Activated CD4-positive, alpha-beta T cell treated with anti-CD3 and anti-CD28 coated beads, Interleukin-2, amount 50 U/mL, for 48 hours (primary cell): ENCODE measurements at places on chromosomes 11 and 22.

DNA sequence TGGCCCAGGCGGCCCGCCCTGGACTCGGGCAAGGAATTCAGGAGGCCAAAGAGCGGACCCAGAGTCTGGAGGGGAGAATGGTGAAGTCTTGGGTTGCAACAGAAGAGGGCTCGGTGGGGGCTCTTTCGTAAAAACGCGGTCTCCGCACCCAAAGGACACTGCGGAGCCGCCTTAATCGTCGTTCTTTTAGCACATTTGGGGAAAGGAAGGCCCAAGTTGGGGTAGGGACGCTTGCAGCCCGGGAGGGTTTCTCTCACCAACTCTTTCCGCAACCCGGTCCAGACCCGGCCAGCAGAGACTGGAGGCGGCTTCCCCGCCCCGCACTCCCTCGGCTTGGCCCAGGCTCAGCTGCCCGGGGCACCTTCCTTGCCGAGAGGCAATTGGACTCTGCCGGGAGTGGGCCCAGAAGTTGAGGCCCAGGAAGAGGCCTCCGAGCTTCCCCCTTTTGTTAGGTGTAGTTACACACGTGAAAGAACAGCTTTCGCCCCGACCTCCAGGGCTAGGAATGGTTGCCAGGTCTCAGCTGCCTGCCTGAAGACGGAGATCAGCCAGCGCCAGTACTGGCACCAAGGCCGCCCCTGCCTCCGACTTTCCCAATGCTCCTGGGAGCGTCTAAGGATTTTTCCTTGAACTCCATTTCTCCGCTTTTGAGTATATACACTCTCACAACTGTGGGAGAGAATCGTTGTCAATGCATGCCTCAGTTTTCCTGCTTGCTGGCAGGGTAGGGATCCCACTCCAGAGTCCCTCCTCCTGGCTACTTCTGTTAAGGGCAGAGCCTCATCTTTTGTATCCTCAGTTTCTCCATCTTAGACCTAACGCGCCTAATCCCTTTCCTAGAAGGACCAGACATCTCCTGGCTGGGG, 3.7 kb downstream of the ALX4 start:
- DNase-seq = no peak

DNA sequence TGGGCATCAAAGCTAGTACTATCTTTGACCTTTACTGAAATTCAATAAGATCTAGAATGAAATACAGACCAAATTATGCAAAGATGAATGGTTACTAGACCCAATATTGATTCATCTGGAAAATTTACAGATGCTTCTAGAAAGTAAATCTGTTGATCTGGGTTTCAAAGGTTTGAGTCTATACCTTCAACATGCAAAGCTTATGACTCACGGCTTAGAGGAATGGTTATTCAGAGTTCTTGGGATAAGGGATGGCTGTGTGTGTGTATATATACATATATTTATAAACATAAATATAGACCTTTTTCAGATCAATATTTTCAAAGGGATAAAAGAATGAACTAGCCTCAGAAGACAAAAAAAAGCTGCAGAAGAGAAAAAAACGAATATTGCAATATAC, 1.3 kb downstream of the SPTY2D1 start:
- no peak for DNase-seq

DNA sequence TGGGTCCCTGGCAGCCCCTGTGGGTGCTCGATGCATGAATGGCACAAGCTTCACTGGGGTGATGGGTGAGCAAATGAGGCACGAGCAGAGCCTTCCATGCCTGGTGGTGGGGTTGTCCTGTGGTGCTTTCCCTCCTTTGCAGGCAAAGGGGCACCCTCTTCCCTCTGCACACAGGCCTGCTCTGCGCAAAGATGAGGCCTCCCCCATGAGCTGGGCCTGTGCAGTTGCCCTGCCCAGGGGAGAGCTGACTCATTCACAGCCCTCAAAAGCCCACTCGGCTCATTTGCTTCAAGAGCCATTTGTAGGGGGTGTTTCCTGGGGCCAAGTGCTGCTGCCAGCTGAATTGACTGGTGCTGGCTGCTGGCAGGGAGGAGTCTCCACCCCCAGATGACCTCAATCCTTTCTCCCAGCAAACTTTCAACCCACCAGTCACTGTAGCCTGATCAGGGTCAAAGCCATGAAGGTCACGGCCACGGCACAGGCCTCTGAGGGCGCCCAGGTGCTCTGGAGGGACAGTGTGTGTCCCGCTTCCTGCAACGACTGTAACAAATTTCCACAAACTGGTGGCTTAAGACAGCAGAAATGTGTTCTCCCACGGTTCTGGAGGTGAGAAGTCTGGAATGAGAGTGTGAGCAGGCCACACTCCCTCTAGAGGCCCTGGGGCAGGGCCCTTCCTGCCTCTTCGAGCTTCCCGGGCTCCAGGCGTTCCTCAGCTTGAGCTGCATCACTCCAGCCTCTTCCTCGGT, 48.8 kb upstream of the ANO1 start:
- DNase-seq = no peak

DNA sequence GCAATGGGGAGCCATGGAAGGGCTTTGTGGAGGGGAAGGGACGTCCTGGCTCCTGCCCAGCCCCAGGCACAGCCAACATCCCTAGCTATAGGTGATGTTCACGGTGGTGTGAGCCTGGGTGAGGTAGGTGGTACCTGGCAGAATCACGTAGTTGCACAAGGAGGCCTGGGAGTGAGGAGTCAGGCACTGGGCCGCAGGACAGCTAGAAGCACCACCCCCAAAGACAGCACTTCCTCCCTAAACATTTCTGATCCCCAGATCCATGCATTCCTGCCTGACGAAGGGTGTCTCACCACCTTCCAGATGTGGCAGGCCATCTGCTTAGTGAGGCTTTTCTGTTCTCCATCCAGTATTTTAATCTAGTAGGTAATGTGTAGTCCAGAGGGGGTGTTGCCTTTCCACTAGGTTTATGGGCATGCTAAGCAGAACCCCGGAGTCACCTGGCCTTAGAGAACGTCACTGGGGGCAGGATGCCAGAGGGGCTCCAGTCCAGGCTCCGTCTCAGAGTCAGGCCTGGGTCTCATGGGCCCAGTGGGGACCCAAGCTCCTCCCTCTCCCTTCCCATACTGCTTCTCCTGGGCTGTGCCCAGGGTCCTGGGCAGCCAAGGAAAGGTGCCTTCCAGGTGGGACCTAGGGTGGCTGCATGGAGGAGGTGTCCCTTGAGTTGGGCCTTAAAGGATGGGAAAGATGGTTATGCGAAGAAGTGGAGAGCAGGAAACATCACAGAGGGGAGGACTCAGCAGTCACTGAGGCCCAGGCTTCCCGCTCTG, 56.2 kb downstream of the OTOG start:
- DNase-seq = no peak

DNA sequence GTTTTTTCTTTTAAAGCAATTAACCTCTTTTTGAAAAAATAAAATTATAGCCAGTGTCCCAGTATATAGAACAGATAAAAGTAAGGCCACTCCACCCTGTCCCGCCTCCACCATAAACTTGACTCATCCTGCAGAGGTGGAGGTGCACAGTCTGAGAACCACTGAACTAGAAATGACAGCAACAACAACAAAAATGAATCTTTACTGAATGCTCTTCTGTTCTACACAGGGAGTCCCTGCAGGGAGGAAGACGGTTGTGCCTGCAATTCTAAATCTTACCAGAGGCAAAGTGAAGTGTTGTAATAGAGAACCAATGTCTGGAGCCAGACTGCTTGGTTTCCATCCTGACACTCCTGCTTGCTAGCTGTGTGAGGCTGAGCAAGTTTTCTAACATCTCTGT, 162.3 kb downstream of the FBXO7 start:
- DNase-seq = no peak

DNA sequence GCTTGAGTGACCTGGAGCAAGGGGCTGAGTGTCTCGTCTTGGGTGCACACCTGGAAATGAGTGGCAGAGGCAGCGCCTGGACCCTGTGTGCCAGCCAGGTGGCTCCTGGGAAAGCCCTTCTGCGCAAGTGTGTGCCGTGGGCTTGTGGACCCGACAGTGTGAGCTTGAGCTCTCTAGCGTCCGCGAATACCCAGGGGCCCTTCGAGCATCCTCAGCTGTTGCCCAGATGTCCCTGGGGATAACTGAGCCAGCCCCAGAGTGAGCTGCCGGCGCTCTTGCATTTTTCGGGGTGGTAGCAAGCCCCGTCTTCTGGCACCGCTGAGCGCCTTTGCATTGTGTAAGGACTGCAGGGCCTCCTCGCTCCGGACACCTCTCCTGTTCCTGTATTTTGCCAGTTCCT, 399.2 kb downstream of the TBC1D22A start:
- no peak for DNase-seq

- DNase-seq = no peak
Observed at GRCh38 chr11:122963961-122964360, 17.7 kb downstream of the BSX start.

GRCh38 chr11:120907971-120908370, 115.9 kb upstream of the TBCEL start:
- DNase-seq = no peak

- DNase-seq = no peak
Observed at GRCh38 chr11:13098063-13098462, 88.9 kb downstream of the RASSF10 start.

GRCh38 chr11:95135155-95135554, 45.5 kb downstream of the ENDOD1 start:
- no peak for DNase-seq

GRCh38 chr11:131465746-131466145, 95.3 kb downstream of the NTM start:
- no peak for DNase-seq

DNA sequence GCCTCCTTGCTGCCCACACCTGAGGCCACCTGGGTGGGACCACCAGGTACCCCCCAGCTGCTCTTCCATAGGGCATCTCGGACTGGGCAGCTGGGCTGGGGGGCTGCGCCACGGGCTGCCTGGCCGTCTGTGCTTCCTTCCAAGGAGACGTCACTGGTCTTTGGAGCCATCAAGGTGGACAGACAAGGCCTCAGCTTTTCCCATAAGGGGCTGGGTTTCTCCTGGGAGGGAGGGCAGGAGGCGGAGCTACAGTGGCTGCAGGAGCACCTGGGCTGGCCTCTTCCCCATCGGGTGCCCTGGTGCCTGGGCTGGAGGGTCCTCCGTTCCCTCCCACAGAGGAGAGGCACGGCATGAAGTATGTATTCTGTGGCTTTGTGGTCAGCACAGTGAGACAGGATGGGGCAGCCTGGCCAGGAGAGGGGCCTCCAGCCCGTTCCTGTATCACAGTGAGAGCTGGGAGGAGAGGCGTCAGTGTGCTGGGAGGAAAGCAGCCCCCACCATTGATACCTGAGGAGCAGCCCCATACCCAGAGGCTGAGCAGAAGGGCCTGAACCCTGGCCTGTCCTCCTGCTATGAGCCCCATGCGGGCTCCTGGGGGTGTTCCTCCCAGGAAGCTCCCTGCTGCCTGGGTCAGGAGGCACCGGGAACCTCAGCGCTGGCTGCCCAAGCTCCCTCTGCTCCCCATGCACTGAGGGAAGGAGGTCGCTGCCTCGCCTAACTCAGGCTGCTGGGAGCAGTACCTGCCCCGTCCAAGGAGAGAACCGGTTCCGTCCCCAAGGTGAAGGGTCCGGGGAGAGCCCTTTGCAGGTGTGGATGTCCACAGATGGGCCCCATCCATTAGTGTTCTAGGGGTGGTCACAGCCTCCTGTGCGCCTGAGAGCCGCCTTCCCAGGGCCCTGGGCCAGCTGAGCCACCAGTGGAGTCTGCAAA, 1075.0 kb downstream of the BRD1 start:
- DNase-seq = no peak

GRCh38 chr22:19761725-19762567, 1.4 kb downstream of the TBX1 start:
- DNase-seq = no peak

GRCh38 chr11:59247531-59248227, 35.0 kb upstream of the MPEG1 start:
- DNase-seq = no peak

GRCh38 chr11:68436985-68437926, 23.3 kb upstream of the PPP6R3 start:
- DNase-seq = no peak

DNA sequence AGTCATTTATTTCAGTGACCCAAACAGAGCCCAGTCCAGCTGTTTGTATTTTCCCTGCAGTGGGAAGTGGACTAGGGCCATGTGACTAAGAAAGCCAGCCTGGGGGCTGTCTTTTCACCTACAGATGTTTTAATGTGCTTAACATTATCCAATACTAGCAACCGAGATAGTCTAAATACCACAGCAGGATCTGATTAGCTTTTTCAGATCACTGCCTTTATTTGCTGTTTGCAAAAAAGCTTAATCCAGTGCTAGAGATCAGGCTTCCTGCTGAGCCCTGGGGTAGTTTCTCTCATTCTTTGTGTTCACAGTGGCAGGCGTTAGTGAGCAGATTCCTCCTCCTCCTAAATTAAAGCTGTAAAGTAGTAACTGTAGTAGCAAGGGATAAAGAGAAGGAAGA, 35.0 kb downstream of the ZC3H12C start:
- no peak for DNase-seq

DNA sequence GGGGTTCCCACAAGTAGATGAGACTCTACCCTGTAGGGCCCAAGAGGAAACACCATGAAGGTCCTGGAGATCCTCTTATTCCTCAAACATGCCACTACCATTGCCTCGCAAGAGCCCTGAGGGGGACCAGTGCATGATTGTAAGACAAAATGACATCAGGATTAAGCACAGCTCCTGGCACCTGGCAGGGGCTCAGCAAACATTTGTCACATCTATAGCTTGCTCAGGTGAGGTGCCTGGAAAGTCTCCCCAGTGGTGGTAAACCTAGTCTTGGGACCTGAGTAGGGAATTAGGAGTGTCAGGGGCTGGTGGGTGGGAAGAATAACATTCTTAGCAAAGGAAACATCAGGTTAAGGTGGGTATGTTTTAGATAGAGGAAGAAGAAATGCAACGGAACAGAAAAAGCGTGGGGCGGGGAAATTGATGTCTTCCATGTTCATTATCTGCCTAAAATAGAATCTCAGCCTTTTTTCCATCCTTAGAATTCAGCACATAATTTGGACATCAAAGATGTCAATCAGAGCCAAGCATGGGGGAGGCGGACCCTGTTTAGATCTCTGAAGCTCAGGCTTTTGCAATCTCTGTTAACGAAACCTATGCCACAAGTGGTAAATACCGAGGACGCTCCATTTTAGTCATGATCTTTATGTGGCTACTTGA, 924 bp downstream of the YPEL1 start:
- no peak for DNase-seq

DNA sequence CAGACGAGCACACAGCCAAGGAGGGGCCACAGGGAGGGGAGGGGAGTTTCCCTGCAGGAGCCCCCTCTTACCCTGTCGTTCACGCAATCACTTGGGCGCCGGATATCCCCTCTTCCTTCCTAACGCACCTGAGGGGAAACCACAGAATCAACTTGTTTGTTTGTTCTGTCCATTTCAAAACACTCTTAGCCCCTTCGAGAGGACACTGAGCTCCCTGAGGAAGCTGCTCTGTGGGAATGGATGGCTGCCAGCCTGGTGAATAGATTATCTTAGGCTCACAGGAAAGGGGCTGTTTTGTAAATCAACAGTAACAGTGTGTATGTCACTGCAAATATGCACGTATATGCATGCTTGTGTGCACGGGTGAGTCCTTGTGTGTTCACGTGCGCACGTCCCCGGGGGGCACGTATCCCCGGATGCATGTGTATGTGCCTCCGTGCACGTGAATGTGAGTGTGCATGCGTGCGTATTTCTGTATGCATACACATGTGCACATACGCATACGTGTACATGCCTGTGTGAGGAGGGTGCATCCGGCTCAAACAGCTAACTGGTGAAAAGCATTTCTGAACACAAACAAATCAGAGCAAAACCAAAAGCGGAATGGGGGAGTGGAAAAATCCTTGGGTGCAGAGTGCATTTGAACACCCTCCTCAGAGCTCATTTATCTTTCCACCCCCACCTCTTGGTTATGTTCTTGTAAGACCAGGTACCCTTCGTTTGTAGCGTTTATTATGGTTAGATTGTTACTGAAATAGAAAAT, 7.2 kb downstream of the ARSA start:
- peak; percentile 67 for DNase-seq
